A549 treated with dexamethasone at 1 μM for 4 hours (cell line): ENCODE measurements at places on chromosomes 11 and 22. TPM values are rescaled to one million over a fixed set of nuclear protein-coding genes. Genes with fewer than 3 reads are reported as not detected.

The FHIP1B gene
- 13.4 to 18.5 TPM (median 17.1 TPM) in 5 replicates for total RNA-seq

The PKP3 gene
- total RNA-seq: 26.9 to 37.1 TPM (median 35.4 TPM) in 5 replicates

The OR51I1 gene
- not detected in 5 replicates for total RNA-seq

The ZNF280B gene
- 1.4 to 1.9 TPM (median 1.7 TPM) in 5 replicates for total RNA-seq

The ALDH3B1 gene
- total RNA-seq: 107 to 145 TPM (median 128 TPM) in 5 replicates

The FAM89B gene
- total RNA-seq: 24.8 to 42.2 TPM (median 34.4 TPM) in 5 replicates

The SCN2B gene
- total RNA-seq: not detected in 5 replicates

The LYVE1 gene
- total RNA-seq: 0.36 to 1.2 TPM (median 0.64 TPM) in 5 replicates

The C11orf65 gene
- 0.13 to 0.31 TPM (median 0.26 TPM) in 5 replicates for total RNA-seq

The CDON gene
- 1.2 to 2.9 TPM (median 1.6 TPM) in 5 replicates for total RNA-seq

The OR56B1 gene
- not detected in 5 replicates for total RNA-seq

The CRYBB2 gene
- 0.13 TPM in 1 of 5 replicates, not detected in the others for total RNA-seq

The FOLH1 gene
- not detected in 5 replicates for total RNA-seq

The E2F8 gene
- 5.4 to 6.9 TPM (median 6.1 TPM) in 5 replicates for total RNA-seq

The CSRP3 gene
- total RNA-seq: not detected in 5 replicates

The DENND5A gene
- 37.2 to 41.2 TPM (median 40.5 TPM) in 5 replicates for total RNA-seq

The L3MBTL2 gene
- total RNA-seq: 17.9 to 19.2 TPM (median 18.7 TPM) in 5 replicates
